EL (cell line): ENCODE measurements at places on chromosomes 12 and 14.

- DNase-seq: no peak
Measured at GRCh38 chr12:110091136-110091711, 32.9 kb upstream of the IFT81 start.

DNA sequence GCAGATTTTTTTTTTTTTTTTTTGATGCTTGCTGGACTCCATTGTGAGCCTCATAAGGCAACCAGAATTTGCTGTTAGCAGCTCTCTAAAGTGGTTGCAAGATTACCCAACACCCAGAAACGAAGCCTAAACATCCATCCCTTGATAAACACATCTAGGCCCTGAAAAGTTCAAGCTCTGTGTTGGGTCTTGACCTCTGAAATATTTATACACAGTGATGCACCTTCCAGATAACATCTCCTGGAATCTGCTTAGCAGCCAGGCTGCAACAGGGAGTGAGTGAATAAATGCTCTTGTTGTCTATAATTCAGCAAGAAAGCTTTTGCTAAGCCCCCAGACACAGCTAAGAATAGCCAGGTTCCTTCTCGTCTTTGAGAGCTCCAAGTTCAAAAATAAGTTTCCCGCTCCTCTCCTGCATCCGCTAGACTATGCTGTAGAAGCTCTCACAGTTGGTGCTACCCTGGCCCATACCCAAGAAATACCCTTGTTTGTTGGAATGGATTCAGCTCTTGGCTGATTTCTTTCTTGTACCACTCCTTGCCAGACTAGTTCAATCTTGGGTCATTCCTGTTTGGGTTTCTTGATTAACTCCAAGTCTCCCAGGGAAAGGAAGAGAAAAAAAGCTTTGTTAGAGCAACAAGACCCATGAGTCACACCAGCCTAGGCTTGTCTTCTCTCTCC is 610.6 kb upstream of the TBX3 start:
- DNase-seq: peak; percentile 8

DNA sequence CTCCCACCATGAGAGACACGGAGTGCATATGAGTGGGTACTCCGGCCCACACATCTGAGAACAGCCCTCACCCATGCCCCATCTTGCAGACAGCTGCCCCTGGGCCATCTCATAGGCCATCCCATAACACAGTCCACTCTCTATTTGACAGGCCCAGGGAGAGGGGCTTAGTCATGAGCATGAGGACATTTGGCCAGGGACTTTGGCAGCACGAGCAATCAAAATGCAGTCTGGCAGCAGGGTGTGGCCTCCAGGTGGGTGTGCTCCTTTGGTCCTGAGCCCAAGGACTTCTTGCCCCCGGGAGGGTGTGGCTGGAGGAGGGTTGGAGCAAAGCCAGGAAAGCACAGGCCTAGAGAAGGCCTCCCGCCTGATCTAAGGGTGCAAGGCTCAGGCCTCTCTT is 25.6 kb downstream of the EMP1 start:
- no peak for DNase-seq

GRCh38 chr12:75712223-75712622 is 200.8 kb upstream of the KRR1 start:
- DNase-seq: no peak

DNA sequence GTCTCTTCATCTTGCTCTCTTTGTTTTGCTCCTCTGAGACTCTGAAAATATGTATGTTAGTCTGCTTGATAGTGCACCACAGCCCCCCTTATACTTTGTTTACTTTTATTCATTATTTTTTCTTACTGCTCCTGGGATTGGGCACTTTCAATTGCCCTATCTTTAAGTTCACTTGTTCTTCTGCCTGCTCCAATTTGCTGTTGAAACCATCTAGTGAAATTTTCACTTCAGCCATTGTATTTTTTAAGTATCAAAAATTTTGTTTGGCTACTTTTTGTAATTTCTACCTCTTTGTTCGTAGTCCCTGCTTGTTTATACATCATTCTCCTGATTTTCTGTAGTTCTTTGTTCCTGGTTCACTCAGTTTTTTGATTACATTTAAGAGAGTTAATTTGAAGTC is 223.3 kb downstream of the SLC38A4 start:
- DNase-seq: no peak

DNA sequence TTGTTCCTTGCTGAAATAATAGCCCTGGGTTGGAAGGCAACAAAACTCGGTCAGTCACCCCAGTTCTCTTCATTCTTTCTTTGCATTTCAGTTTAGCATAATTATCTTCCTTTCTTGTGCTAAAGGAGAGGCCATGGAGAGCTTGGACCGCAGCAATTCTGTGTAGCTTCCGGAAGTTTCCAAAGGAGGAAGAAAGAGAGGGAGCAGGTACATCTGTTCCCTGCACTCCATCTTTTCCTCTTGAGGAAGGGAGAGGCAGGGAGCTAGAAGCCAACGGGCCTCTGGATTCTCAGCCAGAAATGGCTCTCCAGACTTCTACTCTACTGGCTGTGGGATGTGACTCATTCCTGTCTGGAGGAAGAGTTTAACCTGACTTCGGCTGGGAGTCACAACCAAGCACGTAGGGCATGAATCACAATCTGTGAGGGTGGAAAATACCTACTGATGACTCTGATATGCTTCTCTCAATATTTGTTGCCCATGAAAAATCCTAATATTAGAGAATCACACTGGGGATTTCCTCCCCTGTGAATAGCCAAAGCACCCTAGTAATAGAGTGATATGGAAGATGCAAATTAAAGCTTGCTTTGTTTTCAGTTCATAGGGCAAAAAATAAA is 17.0 kb downstream of the ANO6 start:
- DNase-seq: peak; percentile 97

- DNase-seq: peak; percentile 54
Measured at GRCh38 chr12:49017891-49018260, 700 bp downstream of the PRKAG1 start.

DNA sequence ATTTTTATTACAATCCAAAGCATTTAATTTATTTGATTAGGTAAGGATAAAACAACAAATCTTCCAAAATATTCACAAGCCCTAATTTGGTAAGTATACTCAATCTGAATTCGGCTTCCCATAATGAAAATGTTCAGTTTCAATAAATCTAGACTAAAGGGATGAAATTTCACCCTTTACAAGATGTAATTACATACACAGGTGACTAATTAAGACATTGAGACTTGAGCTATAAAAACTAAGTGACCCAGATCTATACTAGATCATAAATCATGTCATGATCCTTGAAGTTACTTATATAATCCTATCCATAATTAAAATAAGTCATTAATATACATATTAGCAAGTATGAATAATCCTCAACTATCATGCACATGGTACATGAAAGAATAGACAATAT is 36.6 kb downstream of the LRP6 start:
- DNase-seq: no peak

DNA sequence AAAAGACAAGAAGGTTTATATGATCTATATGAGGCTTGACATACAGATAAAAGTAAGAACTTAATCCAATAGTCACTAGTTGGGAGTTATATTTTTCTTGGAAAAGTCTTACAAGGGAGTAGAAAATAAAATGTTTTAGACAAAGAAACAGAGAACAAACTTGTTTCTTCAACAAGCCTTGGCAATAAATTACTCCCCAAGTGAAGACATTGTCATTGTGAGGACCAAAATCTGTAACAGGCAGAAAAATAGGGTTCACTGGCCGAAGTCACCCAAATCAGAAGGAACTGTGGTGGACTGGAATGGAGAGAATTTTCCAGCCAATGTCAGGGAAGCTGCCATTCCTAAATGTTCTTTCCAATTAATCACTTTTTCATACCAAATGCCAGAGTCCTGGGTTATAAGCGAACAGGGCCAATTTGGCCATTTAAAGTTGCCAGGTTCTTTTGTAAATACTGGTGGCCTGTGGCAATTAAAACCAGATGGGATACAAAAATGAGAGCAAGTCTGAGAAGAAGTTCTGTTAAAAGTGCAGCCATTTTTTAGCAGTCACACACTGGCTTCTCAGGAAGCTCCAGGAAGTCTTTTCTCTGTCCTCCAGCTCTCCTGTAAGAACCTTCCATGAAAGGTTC is 117.3 kb upstream of the OVCH1 start:
- no peak for DNase-seq

DNA sequence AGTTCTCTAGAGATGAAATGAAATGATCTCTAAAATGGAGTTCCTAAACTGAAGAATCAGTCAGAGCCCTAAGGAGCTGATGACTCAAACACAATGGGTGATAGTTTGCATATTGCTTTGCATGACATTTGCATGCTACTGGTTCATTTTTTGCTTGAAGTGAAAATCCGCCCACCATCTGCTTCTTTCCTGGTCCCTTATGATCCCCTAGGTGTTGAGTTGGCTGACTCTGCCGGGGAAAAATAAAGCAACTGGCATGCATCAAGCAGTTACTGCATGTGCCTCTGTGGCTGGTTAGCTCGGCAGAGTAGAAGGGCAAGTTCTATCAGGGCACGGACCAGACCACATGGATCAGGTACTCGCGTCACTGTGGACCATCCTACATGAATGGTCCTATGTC is 151.1 kb downstream of the PPM1H start:
- DNase-seq: no peak

DNA sequence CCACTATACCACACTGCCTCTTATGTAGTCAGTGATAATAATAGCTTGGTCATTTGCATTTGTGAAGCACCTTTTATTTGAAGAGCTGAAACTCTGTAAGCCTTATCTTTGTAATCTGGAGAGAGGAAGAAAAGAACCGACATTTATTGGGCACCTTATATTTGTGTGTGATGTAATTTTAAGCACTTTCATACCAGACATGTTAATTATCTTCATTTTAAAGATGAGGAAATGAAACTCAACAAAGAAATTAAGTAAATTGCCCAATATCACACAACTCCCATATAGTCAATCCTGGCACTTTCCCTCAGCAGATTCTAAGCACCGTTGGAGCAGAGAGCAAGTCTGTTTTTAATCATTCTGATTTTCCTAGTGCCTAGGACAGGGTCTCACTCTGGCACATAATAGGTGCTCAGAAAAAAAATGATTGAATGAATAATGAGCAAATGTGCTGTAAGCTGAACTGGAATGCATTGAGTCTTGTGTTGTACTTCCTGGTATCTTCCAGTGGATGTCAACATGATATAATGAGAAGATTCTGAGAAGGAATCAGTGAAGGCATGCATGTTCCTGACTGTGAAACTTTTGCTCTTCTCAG is 418.9 kb downstream of the ZFP36L1 start:
- DNase-seq: no peak

- no peak for DNase-seq
Measured at GRCh38 chr14:69317780-69318179, 57.8 kb downstream of the GALNT16 start.

- no peak for DNase-seq
Measured at GRCh38 chr12:56530390-56531055, 8.9 kb downstream of the RBMS2 start.
